Stomach (tissue), 19 donors: ENCODE measurements at places on chromosomes 1 and 21. TPM values are rescaled to one million over a fixed set of nuclear protein-coding genes. Genes with fewer than 3 reads are reported as not detected.

DNA sequence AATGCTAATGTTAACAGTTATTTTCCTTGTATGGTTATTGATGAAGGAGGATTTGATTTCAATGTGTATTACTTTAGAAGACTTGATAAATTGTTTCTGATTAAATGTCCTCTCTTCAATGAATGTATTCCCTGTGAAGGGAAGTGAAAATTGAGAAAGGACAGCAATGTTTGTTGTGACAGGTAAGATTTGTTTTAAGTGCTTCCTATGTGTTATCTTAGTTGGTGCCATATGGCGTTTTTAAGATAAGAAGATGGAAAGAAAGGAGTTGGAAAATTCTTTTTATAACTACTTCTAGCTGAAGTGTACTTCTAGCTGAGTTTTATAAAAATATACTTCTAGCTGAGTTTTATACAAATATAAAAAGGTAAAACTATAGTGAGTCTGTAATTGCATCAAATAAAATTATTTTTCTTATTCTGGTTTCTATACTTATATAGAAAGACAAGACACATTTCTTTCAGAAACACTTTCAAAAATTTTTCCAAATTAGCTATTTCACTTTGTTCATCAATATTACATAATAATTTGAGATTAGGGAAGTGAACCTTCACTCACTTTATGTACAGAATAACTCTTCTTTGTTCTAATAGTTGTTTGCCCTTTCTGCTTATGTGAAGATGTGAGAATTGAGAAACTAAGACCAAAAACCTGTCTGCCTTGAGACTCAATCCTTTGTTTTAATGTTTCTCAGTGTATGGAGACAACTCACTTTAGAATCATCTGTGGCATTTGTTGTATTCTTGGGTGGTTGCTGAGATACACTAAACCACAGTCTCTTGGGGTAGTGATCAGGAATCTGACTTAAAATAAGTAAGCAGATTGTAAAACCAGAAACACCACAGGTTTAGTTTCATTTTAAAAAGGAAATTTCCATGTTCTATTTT is 382.9 kb upstream of the B3GALT2 start:
- no peaks in the 10 kb centered on the region for H3K27me3 ChIP-seq
- peaks cover 6% of the 10 kb centered on the region for H3K4me1 ChIP-seq

DNA sequence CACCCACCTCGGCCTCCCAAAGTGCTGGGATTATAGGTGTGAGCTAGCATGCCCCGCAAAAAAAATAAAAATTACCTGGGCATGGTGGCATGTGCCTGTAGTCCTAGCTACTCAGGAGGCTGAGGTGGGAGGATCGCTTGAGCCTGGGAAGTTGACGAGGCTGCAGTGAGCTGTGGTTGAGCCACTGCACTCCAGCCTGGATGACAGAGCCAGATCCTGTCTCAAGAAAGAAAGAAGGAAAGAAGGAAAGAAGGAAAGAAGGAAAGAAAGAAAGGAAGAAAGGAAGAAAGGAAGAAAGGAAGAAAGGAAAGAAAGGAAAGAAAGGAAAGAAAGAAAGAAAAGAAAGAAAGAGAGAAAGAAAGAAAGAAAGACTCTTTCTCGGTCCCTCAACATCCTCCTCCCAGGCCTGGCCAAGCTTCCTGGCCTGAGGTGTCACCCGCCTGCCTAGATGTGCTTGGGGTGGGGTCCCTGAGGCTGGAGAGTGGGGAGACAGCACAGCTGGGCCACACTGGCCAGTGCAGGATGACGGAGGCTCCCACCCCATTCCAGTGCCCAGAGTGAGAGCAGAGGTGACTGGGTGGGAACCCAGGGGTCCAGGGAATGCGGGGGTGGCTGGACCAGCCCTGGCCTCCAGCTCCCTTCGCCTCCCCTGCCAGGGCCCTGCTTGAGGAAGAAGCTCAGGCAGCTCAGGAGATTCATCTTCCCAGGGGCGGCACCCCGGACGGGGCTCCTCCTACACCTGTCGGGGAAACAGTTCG is 10.2 kb upstream of the GNB1 start:
- peaks cover 4% of the 10 kb centered on the region for H3K4me1 ChIP-seq
- H3K27me3 ChIP-seq: no peaks in the 10 kb centered on the region
- no peak overlapping the region for H3K27ac ChIP-seq
- no peak for DNase-seq
- no peaks in the 10 kb centered on the region for H3K36me3 ChIP-seq

GRCh38 chr1:110449661-110450651 is 993 bp upstream of the PROK1 start:
- H3K27ac ChIP-seq: no peak overlapping the region
- H3K36me3 ChIP-seq: no peaks in the 10 kb centered on the region
- H3K4me3 ChIP-seq: no peak overlapping the region
- no peaks in the 10 kb centered on the region for H3K4me1 ChIP-seq
- DNase-seq: no peak

GRCh38 chr1:206794294-206794908 is 22.1 kb upstream of the IL10 start:
- no peaks in the 10 kb centered on the region for H3K36me3 ChIP-seq
- no peak overlapping the region for H3K4me3 ChIP-seq
- H3K27me3 ChIP-seq: no peaks in the 10 kb centered on the region
- no peak for DNase-seq
- H3K4me1 ChIP-seq: no peaks in the 10 kb centered on the region

GRCh38 chr1:145849356-145850160 is 4.1 kb downstream of the NUDT17 start:
- peaks cover 73% of the 10 kb centered on the region for H3K36me3 ChIP-seq
- peaks cover 18% of the 10 kb centered on the region for H3K4me1 ChIP-seq
- no peak overlapping the region for H3K4me3 ChIP-seq
- DNase-seq: no peak
- no peaks in the 10 kb centered on the region for H3K27me3 ChIP-seq
- H3K27ac ChIP-seq: peak overlapping the region; percentile 31

GRCh38 chr1:5975133-5975880 is 16.9 kb downstream of the NPHP4 start:
- peak; percentile 86 for DNase-seq
- H3K27me3 ChIP-seq: no peaks in the 10 kb centered on the region
- H3K4me1 ChIP-seq: peaks cover 3% of the 10 kb centered on the region
- no peak overlapping the region for H3K4me3 ChIP-seq
- no peak overlapping the region for H3K27ac ChIP-seq

- H3K4me1 ChIP-seq: no peaks in the 10 kb centered on the region
- DNase-seq: no peak
- no peaks in the 10 kb centered on the region for H3K27me3 ChIP-seq
- no peak overlapping the region for H3K4me3 ChIP-seq
- no peaks in the 10 kb centered on the region for H3K36me3 ChIP-seq
- H3K27ac ChIP-seq: no peak overlapping the region
These were observed 39.8 kb upstream of the CFAP126 start for GRCh38 chr1:161407451-161407985.

GRCh38 chr1:64203420-64203819 is at the start of gene UBE2U:
Gene UBE2U (plus strand): TSS chr1:64203623. CDS start chr1:64204051, 428 bp downstream.
- H3K36me3 ChIP-seq: no peaks in the 10 kb centered on the region
- no peak for DNase-seq
- no peaks in the 10 kb centered on the region for H3K4me1 ChIP-seq
- H3K4me3 ChIP-seq: no peak within 1 kb of the TSS
- no peaks in the 10 kb centered on the region for H3K27me3 ChIP-seq
- no peak within 1 kb of the TSS for H3K27ac ChIP-seq

GRCh38 chr1:4397196-4397595 is 257.2 kb upstream of the AJAP1 start:
- H3K4me1 ChIP-seq: no peaks in the 10 kb centered on the region
- H3K27me3 ChIP-seq: no peaks in the 10 kb centered on the region
- DNase-seq: peak; percentile 13
- H3K36me3 ChIP-seq: no peaks in the 10 kb centered on the region
- no peak overlapping the region for H3K4me3 ChIP-seq

- H3K27ac ChIP-seq: no peak overlapping the region
- peaks cover 5% of the 10 kb centered on the region for H3K4me1 ChIP-seq
- H3K27me3 ChIP-seq: no peaks in the 10 kb centered on the region
- no peak overlapping the region for H3K4me3 ChIP-seq
- H3K36me3 ChIP-seq: no peaks in the 10 kb centered on the region
These were observed 155.1 kb upstream of the DNAH14 start for GRCh38 chr1:224774378-224774777.

- DNase-seq: no peak
- H3K4me1 ChIP-seq: no peaks in the 10 kb centered on the region
- H3K27me3 ChIP-seq: no peaks in the 10 kb centered on the region
- H3K36me3 ChIP-seq: no peaks in the 10 kb centered on the region
- H3K27ac ChIP-seq: no peak overlapping the region
These were observed 154.3 kb downstream of the GLUL start for GRCh38 chr1:182237329-182237728.

GRCh38 chr1:85894651-85895050 is 186.4 kb upstream of the ZNHIT6 start:
- H3K4me1 ChIP-seq: no peaks in the 10 kb centered on the region
- no peaks in the 10 kb centered on the region for H3K36me3 ChIP-seq
- H3K27ac ChIP-seq: no peak overlapping the region

DNA sequence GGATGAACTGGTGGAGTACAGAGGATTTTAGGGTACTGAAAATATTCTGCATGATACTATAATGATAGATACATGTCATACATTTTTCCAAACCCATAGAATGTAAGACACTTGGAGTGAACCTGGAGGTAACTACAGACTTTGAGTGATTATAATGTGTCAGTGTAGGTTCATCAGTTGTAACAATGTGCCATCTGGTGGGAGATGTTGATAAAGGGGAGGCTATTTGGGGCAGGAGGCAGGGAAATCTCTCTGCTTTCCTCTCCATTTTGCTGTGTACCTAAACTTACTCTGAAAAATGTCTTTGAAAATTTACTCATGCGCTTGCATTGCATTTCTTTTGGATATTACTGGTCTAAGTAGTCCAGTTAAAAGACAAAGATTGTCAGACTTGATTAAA is 35.2 kb downstream of the PTBP2 start:
- DNase-seq: no peak
- H3K27me3 ChIP-seq: no peaks in the 10 kb centered on the region
- no peak overlapping the region for H3K4me3 ChIP-seq
- peaks cover 48% of the 10 kb centered on the region for H3K36me3 ChIP-seq
- H3K27ac ChIP-seq: no peak overlapping the region

DNA sequence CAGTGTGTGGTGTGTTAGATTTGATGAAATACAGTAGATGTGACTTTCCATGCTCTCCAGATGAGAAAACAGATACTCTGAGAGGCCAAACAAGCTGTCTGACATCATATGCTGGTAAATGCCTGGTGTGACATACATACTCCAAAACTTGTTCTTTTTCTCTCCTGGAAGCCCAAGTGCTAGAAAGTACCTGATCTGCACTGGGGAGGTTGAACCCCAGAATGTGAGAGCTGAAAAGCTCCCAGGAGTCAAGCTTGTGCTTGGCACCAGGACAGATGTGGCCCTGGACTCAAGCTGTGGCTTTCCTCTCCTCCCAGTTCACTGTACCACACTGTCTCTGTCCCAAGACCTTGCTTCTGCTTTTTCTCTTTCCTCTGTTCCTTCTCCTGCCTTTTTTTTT is 389.0 kb upstream of the USP24 start:
- no peaks in the 10 kb centered on the region for H3K36me3 ChIP-seq
- no peak overlapping the region for H3K4me3 ChIP-seq
- no peaks in the 10 kb centered on the region for H3K27me3 ChIP-seq
- H3K27ac ChIP-seq: no peak overlapping the region
- DNase-seq: no peak

- no peaks in the 10 kb centered on the region for H3K27me3 ChIP-seq
- no peaks in the 10 kb centered on the region for H3K4me1 ChIP-seq
- H3K27ac ChIP-seq: no peak overlapping the region
These were observed 613.5 kb downstream of the LMO4 start for GRCh38 chr1:87942165-87942564.

DNA sequence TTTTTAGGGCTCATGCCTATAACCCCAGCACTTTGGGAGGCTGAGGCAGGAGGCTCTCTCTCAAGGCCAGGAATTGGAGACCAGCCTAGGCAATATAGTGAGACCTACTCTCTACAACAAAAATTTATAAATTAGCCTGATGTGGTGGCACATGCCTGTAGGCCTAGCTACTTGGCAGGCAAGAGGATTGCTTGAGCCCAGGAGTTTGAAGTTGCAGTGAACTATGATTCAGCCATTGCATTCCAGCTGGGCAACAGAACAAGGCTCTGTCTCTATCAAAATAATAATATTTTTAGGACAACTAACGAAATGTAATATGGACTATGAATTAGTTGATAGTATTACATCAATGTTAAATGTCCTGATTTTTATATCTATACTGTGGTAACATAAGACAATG is 68.8 kb upstream of the ARID1A start:
- no peaks in the 10 kb centered on the region for H3K36me3 ChIP-seq
- peaks cover 3% of the 10 kb centered on the region for H3K4me1 ChIP-seq
- no peak overlapping the region for H3K4me3 ChIP-seq
- no peaks in the 10 kb centered on the region for H3K27me3 ChIP-seq
- DNase-seq: no peak

- no peaks in the 10 kb centered on the region for H3K27me3 ChIP-seq
- H3K36me3 ChIP-seq: no peaks in the 10 kb centered on the region
- peaks cover 73% of the 10 kb centered on the region for H3K4me1 ChIP-seq
These were observed 622 bp upstream of the IL6R start for GRCh38 chr1:154404511-154404931.

- peak; percentile 52 for DNase-seq
- peaks cover 17% of the 10 kb centered on the region for H3K36me3 ChIP-seq
- peak overlapping the region; percentile 88 for H3K27ac ChIP-seq
- no peak overlapping the region for H3K4me3 ChIP-seq
- no peaks in the 10 kb centered on the region for H3K27me3 ChIP-seq
These were observed 56.9 kb downstream of the SLC45A1 start for GRCh38 chr1:8374812-8375211.

GRCh38 chr1:60969971-60970509 is 112.3 kb upstream of the NFIA start:
- no peaks in the 10 kb centered on the region for H3K27me3 ChIP-seq
- no peak for DNase-seq
- no peaks in the 10 kb centered on the region for H3K4me1 ChIP-seq
- no peaks in the 10 kb centered on the region for H3K36me3 ChIP-seq
- peak overlapping the region; percentile 44 for H3K27ac ChIP-seq
- H3K4me3 ChIP-seq: no peak overlapping the region

DNA sequence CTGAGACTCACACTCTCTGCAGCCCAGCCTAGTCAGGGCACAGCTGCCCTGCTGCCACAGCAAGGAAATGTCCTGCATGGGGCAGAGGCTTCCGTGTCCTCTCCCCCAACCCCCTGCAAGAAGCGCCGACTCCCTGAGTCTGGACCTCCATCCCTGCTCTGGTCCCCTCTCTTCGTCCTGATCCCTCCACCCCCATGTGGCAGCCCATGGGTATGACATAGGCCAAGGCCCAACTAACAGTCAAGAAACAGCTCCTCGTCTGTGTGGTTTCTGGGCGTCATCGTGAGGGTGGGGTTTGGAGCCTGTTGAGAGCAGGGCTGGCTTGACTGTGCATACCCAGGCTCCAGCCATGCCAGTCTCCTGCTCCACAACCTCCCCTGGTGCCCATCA is 19.5 kb downstream of the FAAH start:
- no peaks in the 10 kb centered on the region for H3K27me3 ChIP-seq
- H3K36me3 ChIP-seq: peaks cover 53% of the 10 kb centered on the region
- DNase-seq: no peak
- no peak overlapping the region for H3K4me3 ChIP-seq
- H3K27ac ChIP-seq: no peak overlapping the region

The MAN1C1 gene
- 6.4 TPM for total RNA-seq

The LZIC gene
- 1.8 TPM for total RNA-seq

The PDE4B gene
- 11.1 TPM for total RNA-seq

The BSDC1 gene
- total RNA-seq: 126 TPM

The OR10Z1 gene
- not detected for total RNA-seq

The LCE2C gene
- total RNA-seq: not detected
